Stimulated activated CD4-positive, alpha-beta T cell treated with anti-CD3 and anti-CD28 coated beads, Interleukin-1b, Interleukin-23, amount 100 ng/mL, for 1 hour (primary cell): ENCODE measurements at places on chromosomes 16 and 17.

DNA sequence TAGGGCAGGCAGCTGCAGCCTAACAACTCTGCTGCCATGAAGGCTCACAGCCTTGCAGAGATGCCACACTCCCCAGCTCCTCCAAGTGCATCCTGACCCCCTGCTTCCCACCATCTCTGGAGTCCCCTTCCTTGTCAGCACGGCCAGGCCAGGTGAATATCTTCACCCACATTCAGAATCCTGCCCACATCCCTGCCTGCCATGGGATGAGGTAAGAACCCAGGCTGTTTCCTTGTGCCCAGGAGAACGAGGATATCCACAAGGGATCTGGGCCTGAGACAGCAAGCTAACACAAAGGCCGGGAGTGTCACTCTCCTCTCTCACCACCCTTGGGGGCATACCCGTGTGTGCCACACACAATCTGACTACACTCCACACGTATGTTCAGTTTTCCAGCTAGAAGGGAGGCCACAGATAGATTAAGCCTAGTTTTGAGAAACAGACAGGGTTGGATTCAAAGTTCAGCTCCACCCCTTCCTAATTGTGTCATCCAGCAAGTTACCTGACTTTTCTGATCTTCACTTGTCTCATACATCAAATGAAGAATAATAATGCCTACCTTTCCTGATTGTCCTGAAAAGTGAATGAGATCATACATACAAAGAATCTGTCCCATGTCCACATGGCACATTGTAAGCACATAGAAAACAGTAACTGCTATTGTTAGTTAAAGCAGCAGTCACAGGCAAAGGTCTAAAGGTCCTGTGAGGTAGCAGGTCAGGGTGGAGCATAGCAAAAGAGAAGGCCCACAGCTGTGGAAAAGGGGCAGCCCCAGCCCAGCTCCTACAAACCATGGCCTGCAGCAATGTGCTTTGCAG, 17.4 kb upstream of the SUPT4H1 start:
- no peak for DNase-seq

DNA sequence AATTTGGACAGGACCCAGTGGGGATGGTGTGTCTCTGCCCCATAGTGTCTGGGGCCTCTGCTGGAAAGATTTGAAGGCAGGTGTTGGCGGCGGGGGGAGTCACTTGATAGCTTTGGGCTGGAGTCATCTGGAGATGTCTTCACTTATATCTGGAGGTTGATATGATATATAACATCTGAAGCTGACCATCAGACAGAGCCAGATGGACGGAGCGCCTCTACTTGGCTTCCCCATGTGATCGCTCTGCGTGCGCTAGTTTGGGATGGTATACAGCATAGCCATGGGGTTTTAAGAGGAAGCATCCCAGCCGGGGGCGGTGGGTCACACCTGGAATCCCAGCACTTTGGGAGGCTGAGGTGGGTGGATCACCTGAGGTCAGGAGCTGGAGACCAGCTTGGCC, 130.7 kb upstream of the NLRP1 start:
- DNase-seq, result no peak

DNA sequence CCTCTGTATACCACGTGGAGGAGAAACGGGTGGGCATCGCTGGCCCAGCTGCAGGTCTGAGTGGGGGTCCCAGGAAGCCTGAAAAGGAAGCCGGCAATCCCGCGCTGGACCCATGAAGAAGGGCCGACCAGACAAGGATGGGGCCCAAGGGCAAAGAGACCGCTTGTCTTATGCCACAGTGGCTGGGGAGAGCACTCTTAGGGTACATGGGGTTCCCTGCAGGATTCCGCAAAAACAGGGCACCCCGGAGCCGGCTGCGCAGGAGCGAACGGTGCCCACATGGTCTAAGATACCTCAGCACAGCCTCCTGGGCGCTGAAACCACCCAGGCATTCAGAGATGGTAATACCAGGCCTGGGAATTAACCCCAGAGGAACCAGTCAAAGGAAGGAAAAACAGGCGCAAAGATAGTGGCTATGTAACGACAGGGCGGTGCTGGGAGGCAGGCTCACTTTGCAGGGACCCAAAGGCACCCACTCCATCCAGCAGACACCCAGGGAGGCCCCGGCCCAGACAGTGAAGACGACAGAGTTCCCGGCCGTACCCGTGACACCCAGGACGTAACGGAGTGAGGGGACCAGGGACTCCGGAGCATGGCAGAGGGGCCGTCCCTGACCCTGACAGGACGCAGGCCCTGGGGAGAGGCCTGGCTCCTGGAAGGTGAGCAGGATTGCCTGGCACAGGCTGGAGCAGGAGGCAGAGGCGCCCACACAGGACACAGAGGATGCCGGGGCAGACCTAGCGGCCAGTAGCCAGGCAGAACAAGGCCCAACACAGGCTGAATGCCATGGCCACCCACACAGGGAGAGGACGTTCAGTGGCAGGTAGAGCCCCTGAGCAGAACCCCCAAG, 10.3 kb downstream of the PIEZO1 start:
- no peak for DNase-seq

DNA sequence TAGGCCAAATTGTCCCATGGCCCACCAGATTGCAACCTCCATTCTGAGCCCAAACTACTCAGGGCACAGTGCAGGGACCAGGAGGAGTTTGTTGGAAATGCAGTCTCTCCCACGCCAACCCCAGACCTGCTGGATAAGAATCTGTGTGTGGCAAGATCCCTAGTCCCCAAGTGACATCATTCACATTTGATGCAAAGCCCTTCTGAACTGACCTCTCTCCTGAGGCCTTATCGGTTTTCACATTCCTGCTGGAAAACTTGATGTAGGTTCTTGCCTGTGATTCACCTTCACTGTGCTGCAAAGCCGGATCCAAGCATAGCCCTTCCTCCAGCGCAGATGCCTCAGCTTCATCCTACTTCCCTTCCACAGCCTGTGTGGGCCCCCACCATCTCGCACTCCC, 6.6 kb upstream of the SHCBP1 start:
- DNase-seq, result no peak

DNA sequence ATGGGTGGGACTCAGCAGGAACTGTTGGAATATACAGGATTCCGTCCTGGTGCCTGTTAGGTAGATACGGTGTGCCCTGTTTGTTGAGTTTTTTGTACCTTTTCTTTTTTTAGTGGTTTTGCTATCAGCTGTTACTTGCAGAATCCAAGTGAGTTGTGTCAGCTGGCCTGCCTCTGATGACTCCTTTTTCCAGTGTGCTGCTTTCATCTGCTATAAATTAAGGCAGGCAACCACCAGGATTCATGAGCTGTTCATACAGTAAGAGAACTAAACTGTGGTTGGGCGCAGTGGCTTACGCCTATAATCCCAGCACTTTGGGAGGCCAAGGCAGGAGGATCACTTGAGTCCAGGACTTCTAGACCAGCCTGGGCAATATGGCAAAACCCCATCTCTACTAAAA, 79.9 kb downstream of the WNT3 start:
- DNase-seq, result no peak

DNA sequence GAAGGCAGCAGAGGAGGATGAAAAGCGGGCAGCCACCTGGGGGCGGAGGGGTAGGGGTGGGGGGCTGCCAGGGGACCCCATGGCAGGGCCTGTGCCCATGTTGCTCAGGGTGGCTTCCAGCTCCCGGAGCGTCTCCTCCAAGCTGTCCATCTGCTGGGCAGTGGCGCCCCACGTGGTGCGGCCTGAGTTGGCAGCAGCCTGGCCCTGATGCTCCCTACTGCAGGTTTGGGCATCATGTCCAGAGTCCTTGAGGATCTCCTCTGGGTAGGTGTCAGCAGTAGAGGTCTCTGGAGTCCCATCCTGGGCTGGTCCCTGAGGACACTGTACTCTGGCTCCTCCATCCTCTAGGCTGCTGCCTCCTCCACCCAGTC, 60.9 kb downstream of the SRCIN1 start:
- DNase-seq, result no peak

GRCh38 chr17:64004218-64004770, 6.1 kb downstream of the PRR29 start:
- no peak for DNase-seq

- no peak for DNase-seq
Observed at GRCh38 chr17:28433721-28434120, 27.7 kb upstream of the SLC46A1 start.

DNA sequence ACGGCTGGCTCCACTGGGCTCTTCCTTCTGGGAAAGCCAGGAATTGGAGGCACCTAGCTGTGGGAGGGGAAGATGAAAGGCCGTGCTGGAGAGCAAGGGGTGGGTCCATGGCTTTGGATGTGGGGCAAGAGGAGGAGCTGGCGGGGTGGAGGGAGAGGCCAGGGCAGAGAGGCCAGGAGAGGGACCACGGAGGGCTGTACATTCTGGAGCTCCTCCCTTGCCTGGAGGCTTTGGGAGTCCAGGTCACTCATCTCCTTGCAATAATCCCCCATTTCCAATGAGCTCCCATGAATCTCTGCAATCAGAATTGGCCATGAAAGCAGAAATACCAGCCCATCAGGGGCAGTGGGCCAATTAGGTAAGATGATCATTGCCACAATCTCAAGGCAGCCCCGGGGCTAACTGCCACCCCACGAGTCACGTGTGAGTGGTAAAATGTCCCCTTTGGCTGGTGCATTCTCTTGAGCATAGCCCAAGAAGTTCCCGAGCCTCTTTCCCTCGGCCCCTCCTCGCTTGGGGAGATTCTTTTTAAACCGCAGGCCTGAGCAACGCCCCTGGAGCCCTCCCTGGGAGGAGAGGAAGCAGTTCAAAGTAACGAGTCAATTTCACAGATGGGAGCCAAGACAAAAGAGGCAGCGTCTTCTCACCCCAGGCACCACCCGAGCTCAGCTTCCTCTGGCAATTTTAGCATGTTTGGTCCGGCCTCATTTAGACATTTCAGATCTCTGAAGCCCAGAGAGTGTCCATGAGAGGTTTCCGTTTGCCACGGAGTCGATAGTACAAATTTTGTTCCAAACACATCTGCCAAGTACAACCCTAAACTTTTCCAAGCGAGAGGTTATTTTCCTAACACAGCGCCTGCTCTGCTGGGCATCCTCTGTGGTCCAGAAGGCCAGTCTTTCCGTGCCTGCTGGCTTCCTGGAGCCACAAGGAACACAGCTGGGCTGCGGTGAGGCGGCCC, 13.4 kb downstream of the RTN4RL1 start:
- DNase-seq, result no peak

- no peak for DNase-seq
Observed at GRCh38 chr17:45990886-45991285, 8.2 kb upstream of the STH start.

DNA sequence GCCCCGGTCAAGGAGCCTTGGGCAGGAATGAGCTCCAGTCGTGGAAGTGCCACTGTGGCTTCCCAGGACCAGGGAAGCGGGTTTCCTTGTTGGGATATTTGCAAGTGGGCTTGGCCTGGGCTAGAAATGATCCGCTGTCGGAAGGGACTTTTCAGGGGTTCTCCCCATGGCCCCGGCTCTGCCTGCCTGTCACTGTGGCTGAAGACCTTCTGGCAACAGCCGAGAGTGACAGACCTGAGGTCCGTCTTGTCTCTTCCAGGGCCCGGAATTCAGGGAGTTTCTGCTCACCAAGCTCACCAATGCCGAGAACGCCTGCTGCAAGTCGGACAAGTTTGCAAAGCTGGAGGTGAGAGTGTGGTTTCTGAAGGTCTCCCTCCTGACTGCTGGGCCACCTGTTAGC, 57.7 kb downstream of the OR1D5 start:
- no peak for DNase-seq

- no peak for DNase-seq
Observed at GRCh38 chr16:85908444-85908843, 9.5 kb downstream of the IRF8 start.

GRCh38 chr17:7136266-7136877, 21.8 kb upstream of the ASGR2 start:
- DNase-seq, result peak; percentile 71

- no peak for DNase-seq
Observed at GRCh38 chr16:3645504-3646347, 8.8 kb upstream of the DNASE1 start.

GRCh38 chr17:67531291-67531690, 154.2 kb downstream of the PITPNC1 start:
- DNase-seq, result no peak

DNA sequence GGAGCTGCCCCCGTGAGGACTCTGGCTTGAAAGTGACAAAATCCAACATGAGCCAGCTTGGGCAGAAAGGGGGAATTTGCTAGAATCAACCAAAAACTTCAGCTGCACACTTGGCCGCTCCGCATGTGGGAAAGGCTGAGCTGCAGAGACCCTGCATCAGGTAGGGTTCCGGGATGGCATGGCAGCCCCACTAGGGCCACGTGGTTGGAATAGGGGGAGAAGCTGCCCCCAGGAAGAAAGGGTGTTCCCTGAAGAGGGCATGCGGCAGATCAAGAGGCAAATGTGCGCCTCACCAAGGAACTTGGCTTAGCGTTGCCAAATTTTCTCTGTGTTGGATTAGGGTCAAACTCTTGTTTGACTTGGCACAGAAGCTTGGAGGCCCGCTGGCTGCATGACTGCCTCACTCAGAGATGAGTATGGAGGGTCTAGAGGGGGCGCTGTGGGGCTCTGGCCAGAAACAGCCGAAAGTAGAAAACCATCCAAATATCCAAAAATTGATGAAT, 29.2 kb upstream of the WFIKKN2 start:
- DNase-seq, result no peak

GRCh38 chr17:80983545-80983944, 8.1 kb upstream of the CHMP6 start:
- no peak for DNase-seq

GRCh38 chr17:77647531-77647930, 311.0 kb upstream of the TNRC6C start:
- no peak for DNase-seq

GRCh38 chr16:23064639-23065038, 84.6 kb downstream of the USP31 start:
- DNase-seq, result no peak

DNA sequence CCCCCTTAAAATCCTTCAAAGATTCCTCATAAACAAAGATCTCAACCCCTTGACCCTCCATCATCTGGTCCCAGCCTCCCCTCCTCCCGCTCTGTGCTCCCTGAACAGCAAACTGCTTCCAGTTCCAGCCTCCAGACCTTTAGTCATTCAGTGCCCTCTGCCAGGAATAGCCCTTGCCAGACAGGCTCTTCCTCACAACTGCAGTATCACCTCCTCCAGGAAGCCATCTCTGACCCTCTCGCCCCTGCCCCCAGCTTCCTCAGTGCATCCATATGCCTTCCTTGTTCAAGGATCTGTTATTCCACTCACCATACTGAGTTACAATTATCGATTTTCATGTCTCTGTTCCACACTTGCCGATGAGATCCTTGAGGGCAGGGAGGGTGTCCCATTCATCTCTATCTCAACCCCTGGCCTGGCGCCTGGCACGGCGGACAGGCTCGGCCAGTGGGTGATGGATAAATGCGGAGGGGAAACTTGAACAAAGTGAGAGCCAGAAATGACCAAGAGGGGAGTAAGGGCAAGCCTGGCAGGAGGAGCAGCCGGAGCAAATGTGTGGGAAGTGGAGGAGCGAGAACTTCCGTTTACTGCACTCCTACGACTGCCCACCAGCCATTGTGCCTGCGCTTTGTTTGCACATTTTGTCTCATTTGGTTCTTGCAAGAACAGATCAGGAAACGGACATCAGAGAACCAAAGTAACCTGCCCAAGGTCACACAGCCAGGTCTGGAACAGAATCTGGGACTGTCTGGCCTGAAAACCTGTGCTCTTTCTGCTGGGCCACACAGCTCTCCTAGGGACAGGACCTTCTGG, 2.0 kb upstream of the NXPH3 start:
- no peak for DNase-seq

GRCh38 chr16:7651803-7652570, 319.3 kb downstream of the RBFOX1 start:
- DNase-seq, result no peak

GRCh38 chr17:41835214-41835799, 725 bp downstream of the NT5C3B start:
- no peak for DNase-seq

- no peak for DNase-seq
Observed at GRCh38 chr16:66926171-66926947, 1.0 kb upstream of the RRAD start.

GRCh38 chr16:71927787-71928186, 32.5 kb downstream of the IST1 start:
- DNase-seq, result no peak
